ENCODE measurements at places on chromosomes 3 and 15.

DNA sequence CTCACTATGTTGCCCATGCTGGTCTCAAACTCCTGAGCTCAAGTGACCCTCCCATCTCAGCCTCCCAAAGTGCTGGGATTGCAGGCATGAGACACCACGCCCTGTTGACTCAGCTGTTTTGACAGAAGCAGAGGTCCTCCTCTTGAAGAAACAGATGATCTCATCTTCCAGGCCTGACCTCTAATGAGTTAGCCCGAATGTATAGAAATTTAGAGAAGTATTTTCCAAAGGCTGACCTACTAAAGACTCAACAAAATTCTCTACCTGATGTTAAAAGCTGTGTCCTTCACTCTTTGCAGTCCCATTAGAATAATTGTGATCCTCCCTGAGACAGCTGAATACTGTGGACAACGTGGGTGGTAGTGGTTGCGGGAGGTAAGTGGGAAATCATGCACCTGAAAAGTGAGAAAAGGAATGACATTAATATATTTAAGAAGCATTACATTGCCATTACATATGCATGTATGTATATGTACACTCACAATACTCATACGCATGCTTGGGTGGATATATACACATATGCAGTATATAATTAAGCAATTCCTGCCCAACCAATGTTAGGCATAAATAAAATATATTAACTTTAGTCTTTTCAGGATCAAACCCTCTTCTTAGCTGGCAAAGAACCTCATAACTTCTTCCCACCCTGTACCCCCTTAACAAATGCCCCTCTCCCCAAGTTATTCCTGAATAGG lies 204.6 kb upstream of the NR2F2 start:
- DNase-seq: no peak

GRCh38 chr3:32229565-32229964 lies 8.9 kb upstream of the CMTM8 start:
- DNase-seq: no peak

GRCh38 chr3:128697341-128697740 lies 28.6 kb upstream of the RAB7A start:
- DNase-seq: no peak

DNA sequence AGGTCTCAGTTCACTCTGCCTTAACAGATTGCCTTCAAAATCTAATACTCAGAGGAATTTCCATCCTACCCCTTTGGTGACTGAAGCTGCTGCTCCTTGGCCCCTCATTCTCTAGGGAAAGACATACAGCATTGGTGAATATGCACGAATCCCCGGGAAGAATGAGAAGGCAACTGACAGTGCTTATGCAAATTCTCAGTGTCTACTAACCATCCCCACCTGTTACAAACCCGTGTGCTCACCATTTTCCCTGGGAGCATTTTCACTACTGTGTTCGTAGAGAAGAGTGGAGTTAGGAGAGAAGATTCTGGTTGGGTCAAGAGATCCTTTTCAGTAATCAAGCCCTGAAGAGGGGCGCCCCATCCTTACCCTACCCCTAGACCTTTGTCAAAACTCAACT lies 37.7 kb downstream of the SYNM start:
- no peak for DNase-seq

GRCh38 chr3:19348941-19349564 lies 200.7 kb downstream of the KCNH8 start:
- DNase-seq: no peak

DNA sequence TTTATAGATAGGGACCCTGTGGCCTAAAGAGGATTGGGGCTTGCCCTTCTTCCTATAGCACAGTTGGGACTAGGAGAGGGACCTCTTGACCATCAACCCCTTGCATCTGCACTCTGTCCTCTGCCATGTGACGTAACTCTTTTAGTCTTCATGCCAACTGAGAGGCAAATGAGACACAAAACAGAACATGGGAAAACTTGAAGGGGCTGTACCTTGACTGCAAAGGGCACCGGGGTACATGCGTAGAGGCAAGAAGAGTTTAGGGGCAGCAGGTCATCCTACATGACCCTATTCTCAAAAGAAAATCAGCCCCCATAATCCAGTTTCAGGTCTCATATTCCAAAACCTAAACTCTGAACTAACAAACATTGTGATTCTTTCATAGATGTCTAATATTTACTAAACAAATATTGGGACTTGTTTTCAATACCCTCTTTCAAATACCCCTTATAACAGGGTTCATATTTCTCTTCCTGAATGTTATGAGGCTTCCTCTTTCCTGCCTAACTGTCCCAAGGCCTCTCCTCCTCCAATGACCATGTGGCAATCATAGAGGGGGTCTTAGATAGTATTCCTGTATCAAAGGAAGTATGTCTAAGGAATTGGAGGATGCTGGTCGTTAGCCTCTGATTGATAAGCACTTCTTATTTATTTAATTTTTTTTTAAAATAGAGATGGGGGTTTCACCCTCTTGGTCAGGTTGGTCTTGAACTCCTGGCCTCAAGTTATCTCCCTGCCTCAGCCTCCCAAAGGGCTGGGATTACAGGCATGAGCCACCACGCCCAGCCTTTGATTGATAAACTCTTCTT lies 20.6 kb downstream of the ACKR2 start:
- DNase-seq: no peak

- DNase-seq: no peak
Measured at GRCh38 chr3:128714887-128715491, 11.0 kb upstream of the RAB7A start.
